Thoracic aorta endothelial cell (primary cell): ENCODE measurements at places on chromosomes 5 and 9. TPM values are rescaled to one million over a fixed set of nuclear protein-coding genes. Genes with fewer than 3 reads are reported as not detected.

BRINP1 gene
- 0.13 and 0.14 TPM in 2 replicates for total RNA-seq

SVEP1 gene
- total RNA-seq = 0.13 and 0.14 TPM in 2 replicates

MYMK gene
- total RNA-seq = not detected in 2 replicates

TOR4A gene
- 48.3 and 50.1 TPM in 2 replicates for total RNA-seq

BASP1 gene
- 82.9 and 92.2 TPM in 2 replicates for total RNA-seq

ZNF484 gene
- 15.0 and 15.9 TPM in 2 replicates for total RNA-seq

PAEP gene
- total RNA-seq = not detected in 2 replicates

TAF9 gene
- total RNA-seq = 104 and 108 TPM in 2 replicates

EPB41L4B gene
- 1.2 and 1.7 TPM in 2 replicates for total RNA-seq

PCDHA1 gene
- total RNA-seq = not detected in 2 replicates

ORM2 gene
- not detected in 2 replicates for total RNA-seq

CDH9 gene
- not detected in 2 replicates for total RNA-seq

LCN10 gene
- not detected in 2 replicates for total RNA-seq

PRRT1B gene
- not detected in 2 replicates for total RNA-seq

DCP2 gene
- total RNA-seq = 62.5 and 69.7 TPM in 2 replicates

FBN2 gene
- total RNA-seq = 7.7 and 208 TPM in 2 replicates

FAM153A gene
- not detected in 2 replicates for total RNA-seq

PCDHGB2 gene
- total RNA-seq = 1.3 and 2.0 TPM in 2 replicates

SV2C gene
- total RNA-seq = not detected in 2 replicates

SLC45A2 gene
- total RNA-seq = not detected in 2 replicates

CNTLN gene
- 20.7 and 22.0 TPM in 2 replicates for total RNA-seq

CSF1R gene
- not detected in 2 replicates for total RNA-seq

IL5 gene
- not detected in 2 replicates for total RNA-seq

PTGES gene
- total RNA-seq = not detected in 2 replicates

CCL27 gene
- total RNA-seq = not detected in 2 replicates

SLC27A6 gene
- 0.07 TPM in 1 of 2 replicates, not detected in the other for total RNA-seq

RORB gene
- total RNA-seq = not detected in 2 replicates

SPATA31D4 gene
- not detected in 2 replicates for total RNA-seq

DBH gene
- not detected in 2 replicates for total RNA-seq

IFNA10 gene
- not detected in 2 replicates for total RNA-seq

SCGB3A2 gene
- total RNA-seq = not detected in 2 replicates

STK32A gene
- total RNA-seq = under 0.01 TPM in 1 of 2 replicates, not detected in the other

BTNL3 gene
- not detected in 2 replicates for total RNA-seq

LHX6 gene
- under 0.01 and 0.29 TPM in 2 replicates for total RNA-seq

WNK2 gene
- total RNA-seq = under 0.01 and 0.07 TPM in 2 replicates

GARIN3 gene
- total RNA-seq = not detected in 2 replicates

TRIM7 gene
- 15.1 and 15.4 TPM in 2 replicates for total RNA-seq

PCDHA9 gene
- under 0.01 and 0.07 TPM in 2 replicates for total RNA-seq

PCDHB16 gene
- 0.07 and 0.13 TPM in 2 replicates for total RNA-seq
